ENCODE measurements at places on chromosomes 11 and 22.

DNA sequence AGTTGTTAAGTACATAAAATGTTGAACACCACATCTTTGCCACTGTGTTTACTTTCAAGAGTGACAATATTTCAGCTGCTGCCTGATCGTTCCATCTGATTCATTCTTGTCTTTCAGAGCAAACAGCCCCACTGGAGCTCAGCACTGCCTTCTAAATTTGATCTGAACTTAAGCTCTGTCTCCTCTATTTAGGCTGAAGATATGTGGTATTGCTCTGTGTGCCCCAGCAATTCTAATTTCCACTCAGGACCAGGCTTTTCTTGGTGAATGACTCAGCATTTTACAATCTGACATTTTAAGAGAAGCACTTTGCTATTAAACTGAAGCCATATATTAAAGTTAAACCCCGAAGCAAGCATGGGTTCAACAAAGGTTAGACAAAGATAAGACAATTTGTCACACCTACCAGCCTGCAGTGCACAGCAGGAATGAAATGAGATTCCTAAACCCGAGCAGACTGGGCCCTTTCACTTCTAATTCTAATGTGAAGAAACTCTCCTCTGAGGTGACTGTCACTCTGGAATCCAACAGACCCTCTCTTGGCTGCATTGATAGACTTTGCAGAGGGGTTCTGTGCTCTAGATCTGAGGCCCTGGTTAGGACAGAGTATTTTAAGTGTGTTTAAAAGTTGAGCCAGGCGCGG is 41.7 kb upstream of the PLET1 start:
- DNase-seq: no peak

- DNase-seq: no peak
Measured at GRCh38 chr11:112722876-112723275, 238.3 kb upstream of the NCAM1 start.

DNA sequence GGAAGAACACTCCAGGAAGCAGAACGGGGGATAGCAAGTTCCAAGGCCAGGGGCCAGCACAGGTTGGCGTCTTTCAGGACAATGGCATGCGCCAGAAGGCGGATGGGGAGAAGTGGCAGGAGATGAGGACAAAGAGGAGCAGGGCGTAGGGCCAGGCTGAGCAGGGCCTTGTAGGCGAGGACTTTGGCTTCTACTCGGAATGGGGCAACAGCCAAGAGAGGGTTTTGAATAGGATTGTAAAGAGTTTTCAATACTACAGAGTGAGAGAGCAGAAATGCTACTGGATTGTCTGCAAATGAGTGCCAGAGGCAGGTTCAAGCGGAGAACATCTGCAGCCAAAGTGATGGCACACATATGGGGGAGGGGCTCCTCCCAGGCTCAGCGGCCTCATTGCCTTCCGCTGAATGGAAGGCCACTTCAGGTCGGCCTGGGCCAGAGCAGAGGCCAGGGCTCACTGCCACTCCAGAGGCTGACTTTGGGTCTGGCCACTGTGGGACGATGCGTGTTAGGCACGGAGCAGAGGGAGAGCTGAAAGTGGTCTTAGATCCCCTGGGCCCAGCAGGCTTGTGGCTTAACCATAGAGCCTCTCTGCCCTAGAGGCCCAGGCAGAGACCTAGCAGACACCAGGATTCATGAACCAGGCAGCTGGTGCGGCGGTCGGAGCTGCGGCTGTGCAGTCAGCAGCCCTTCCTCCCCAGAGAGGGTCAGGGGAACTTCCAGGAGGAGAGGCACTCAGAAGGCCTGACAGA is 118.2 kb downstream of the DSCAML1 start:
- no peak for DNase-seq

DNA sequence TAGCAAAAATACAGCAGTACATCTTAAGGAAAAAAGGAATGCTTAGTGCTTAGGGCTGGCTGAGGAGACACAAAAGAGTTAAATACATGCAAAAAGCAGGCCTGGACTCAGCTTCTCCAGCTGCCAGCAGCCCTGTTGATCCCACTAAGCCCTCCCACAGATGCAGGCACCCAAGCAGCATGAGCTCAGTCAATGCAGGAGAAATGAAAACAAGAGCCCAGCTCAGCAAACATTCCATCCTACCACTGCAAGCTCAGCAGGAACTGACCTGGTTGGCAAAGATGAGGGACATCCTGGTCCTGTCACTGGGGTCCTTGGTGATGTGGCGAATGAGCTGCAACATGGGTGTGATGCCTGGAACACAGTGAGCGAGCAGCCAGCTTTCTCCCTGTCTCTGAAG is 5.8 kb downstream of the CYB5R2 start:
- no peak for DNase-seq

DNA sequence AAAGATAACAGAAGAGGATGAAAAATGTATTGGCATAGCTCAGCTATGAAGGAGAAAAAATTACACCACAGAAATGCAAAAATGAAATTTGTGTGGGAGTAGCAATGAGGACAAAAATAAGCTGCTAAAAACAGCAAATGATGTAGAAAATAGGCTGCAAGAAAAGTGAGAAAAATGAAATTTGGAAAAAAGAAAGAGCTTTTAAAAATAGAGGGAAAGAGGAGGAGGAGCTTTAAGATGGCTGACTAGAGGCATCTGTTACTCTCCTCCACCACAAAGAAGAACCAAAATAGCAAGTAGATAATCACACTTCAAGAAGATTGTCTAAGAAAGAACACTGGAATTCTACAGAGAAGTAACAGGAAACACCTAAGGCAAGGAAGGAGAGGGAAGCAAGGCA is 23.7 kb upstream of the OR5AN1 start:
- no peak for DNase-seq

DNA sequence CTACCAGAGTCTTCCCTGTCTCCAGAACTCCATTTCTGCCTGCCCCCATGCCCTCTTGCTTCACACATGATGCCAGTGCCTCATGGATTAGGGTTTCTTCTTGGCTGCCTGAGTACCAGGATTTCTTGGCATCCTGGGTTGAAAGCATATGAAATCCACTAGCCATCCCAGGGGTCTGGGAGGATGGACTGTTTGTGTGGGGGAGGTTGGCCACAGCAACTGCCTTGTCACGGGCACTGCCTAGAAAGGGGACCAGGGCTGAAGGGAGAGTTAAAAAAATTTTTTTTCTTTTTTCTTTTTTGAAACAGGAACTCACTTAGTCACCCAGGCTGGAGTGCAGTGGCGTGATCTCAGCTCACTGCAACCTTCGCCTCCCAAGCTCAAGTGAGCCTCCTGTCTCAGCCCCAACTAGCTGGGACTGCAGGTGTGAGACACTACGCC is 4.2 kb downstream of the USP35 start:
- no peak for DNase-seq

- DNase-seq: no peak
Measured at GRCh38 chr11:69320756-69321741, 27.1 kb downstream of the MYEOV start.
